ENCODE measurements at places on chromosomes 3 and 15. TPM values are rescaled to one million over a fixed set of nuclear protein-coding genes. Genes with fewer than 3 reads are reported as not detected.

Gene C3orf22
- not detected for total RNA-seq

Gene MPI
- 32.1 TPM for total RNA-seq

DNA sequence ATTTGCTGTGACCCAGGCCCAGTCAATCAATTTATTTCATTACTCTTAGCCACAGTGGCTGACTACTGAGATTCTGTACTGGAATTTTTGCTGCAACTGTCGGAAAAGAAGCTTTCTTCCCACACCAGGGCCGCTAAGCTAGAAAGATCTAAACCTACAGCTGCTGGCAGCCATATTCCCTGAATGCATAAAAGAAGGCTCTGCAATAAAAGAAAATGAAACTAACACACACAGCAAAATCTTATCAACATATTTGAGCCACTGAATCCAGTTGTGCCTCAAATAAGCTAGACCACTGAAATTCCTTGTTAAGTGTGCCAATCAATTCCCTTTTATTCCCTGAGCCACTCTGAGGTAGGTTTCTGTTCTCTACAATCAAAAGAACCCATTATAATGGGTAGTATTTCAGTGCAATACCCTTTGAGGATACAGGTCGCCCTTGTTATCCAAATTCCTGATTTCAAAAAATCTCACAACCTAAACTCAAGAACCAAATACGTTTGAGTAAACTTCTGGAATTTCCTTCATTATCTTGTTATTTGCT lies 60.3 kb downstream of the MYO9A start:
- DNase-seq, result no peak

- DNase-seq, result peak; percentile 90
These were observed 30.7 kb downstream of the SEMA7A start for GRCh38 chr15:74402873-74403587.

DNA sequence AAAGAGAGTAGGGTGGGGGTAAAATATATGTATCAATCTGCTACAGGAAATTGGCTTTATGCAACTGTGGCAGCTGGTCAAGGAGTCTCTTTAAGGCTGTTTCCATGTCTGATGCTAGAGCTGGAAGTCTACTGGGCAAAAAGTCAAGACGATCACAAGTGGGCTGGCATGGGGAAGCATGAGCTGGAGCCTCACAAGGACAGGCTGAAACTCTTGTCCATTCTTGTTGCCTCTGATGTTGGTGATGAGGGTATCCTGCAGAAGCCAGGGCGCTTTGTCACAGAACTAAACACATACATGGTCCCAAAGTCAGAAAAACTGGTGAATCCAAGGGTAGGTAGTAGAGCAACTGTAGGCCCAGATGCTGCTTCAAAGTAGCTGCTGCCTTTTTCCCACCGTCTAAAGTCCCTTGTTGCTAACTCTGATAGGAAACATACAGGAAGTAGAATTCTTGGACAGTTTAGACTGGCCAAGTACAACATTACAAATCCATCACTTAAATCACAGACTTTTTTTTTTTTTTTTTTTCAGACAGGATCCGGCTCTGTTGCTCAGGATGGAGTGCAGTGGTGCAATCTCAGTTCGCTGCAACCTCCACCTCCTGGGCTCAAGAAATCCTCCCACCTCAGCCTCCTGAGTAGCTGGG lies 54.2 kb downstream of the RPL39L start:
- DNase-seq, result no peak
